ENCODE measurements at places on chromosomes 16 and 17.

- peak; percentile 67 for DNase-seq
These were observed 27.9 kb upstream of the OR4D1 start for GRCh38 chr17:58120195-58120822.

DNA sequence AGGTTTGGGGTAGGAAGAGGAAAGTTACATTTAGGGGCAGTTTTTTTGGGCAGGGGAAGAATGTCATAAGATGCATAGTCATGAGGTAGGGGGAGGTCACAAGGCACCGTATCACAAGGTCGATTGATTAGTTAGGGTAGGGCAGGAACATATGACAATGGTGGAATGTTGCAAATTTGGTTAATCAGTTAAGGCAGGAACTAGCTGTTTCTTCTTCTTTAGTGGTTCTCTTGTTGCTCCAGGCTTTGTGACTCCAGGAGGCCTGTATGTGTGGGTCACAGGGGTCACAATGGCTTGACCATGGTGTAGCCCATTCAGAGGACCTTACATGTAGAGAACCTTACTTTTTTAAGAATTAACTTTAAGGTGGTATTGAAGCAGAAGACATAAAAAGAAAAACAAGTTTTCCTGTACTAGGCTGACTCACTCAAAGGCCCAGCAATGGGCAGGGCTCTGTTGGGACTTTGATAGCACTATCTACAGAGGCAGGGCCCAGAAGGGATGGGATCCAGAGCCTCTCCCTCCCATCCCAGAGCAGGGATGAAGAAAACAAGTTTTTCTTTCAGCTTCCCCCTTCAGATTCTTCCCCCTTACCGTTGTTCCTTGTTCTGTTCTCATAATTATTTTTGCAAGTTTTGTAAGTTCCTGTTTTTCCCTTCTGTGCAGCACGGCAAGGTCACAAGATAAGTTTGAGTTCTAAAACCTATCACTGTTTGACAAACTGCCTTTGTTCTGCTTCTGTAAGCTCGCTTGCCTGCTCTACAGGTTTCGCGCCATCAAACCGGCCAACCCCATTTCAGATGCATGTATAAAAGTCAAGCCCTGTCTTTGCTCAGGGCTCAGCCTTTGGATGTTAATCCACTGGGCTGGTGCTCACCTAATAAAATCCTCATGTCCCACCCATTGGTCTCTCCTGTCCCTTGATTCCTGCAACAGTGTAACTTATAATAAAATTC, 45.8 kb upstream of the ATF7IP2 start:
- DNase-seq: no peak

DNA sequence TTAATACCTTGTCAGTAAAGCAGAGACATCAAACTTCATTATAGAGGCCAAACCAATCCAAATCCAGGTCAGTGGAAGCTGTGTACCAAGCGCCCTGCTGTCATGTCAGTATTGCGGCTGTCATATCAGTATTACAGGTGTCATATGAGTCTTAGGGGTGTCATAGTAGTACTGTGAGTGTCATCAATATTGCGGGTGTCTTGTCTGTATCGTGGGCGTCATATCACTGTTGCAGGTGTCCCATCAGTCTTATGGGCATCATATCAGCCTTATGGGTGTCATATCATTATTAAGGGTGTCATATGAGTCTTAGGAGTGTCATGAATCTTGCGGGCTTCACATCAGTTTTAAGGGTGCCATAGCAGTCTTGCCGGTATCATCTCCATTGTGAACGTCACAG, 6.0 kb upstream of the PRDM7 start:
- no peak for DNase-seq

GRCh38 chr16:12220766-12221165, 244.2 kb downstream of the SNX29 start:
- no peak for DNase-seq

GRCh38 chr17:80936723-80937122, 54.9 kb upstream of the CHMP6 start:
- DNase-seq: no peak

DNA sequence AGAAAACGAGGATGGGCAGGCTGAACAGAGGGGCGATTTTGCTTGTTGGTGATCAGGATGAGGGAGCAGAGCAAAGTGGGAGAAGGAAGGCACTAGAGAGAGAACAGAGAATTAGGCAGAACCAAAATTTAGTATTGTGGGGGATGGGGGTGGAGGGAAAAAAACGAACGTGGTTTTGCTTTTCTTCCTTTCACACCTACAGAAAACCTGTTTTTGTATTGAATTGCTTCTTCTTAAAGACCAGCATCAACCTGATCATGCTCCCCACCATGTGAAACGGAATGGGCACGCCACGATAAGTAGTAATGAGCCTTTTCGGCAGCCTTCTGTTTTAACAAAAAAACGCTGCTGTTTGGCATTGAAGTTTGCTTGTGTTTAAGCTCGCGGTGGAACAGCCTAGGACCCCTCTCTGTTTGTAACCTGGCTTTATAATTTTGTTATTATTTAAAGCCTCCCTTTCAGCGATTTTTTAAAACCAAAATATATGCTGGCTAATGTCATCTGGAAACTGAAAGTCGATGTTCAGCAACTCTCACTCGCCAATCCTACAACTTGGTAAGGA, 36.8 kb downstream of the ERCC4 start:
- DNase-seq: no peak

DNA sequence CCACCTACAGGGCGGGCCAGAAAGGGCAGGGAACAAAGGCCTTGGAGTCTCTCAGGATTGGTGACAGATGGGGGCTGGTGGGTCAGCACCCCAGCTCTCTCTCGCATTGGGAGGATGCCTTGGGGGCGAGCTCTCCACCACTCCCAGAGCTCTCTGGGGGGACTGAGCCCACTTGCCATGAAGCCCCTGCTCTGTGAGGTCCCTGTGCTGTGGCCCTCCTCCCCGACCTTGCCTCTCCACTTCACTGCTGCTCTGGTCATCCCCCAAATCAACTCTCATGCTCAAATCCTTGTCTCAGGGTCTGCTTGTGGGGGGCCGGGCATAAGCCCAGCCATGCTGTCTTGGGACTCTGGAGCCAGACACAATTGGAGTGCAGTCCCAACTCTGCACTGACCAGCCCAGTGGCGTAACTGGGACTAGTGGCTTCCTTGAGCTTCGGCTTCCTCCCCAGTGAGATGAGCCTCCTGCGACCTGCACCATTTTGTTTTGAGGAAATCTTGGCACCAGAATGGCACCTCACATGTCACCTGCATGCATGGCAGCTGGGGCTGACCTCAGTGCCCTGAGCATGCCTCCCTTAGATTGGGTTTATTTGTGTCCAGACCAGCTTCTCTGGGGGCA, 184.5 kb downstream of the IRF8 start:
- DNase-seq: no peak

DNA sequence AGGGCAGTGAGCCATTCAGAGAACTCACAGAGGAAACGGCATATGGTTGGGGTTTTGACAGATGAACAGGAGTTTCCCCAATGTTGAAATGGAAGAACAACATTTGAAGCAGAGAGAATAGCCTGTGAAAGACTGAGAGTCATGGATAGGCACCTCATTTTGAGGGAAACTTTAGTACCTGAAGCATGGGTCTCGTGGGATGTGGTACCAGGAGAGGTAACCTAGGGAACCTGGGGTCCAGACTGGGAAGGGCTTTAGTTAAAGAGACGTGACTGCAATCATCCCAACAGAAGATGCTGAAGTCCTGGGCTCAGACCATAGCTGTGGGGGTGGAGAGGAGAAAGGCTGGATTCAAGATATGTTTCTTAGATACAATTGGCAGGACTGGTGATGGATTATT, 137.8 kb upstream of the CCL2 start:
- no peak for DNase-seq

- no peak for DNase-seq
These were observed 101.3 kb upstream of the C17orf78 start for GRCh38 chr17:37274461-37274860.

- no peak for DNase-seq
These were observed 1.7 kb downstream of the CHRNE start for GRCh38 chr17:4901108-4901647.

DNA sequence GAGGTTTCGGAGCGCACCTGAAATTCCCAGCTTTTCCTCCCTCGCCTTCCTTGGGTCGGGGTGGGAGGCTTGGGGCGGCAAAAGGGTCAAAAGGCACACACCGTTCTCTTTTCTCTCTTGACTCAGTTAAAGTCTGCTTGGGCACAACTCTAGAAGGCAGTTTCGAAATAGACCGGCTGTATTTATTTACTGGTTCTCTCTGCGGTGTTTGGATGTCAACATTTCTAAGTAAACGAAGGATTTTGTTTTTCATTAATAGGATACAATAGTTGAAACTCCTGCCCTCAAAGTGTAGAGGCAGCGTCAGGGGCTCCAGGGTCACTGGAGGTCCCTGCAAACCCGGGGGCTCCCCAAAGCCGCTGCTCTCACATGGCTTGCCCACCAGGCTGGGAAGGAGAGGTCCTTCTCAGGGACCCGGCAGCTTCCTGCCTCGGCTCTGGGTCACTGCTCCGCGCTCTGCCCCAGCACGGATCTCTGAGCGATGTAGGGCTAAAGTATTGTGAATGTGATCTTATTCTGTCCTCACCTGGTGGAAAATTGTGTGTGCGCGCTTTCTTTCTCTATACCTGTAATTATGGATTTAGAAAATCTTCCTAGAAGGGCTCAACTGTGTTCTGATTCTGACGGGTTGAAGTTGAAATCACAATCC, 952 bp downstream of the BMERB1 start:
- DNase-seq: no peak

DNA sequence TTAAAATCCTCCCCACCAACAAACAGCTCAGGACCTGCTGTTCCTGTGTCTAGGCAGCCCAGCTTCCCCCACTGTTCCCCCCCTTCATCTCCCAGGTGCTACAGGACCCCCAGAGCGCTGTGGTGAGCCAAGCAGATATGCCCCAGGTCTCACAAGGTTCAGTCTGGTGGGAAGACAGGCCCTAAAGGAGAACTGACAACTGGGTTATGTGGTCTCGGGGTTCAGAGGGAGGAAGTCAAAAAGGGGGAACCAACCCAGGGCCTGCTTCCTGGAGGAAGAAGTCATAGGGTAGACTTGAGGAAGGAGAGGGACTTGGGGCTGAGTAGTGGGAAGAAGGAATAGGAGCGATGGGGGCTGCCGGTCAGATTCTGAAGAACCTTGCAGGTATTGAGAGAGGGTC, 2.6 kb downstream of the RIPOR1 start:
- DNase-seq: no peak

GRCh38 chr16:55500530-55501011, 8.3 kb upstream of the LPCAT2 start:
- DNase-seq: no peak

GRCh38 chr17:76997981-76998531, 129.9 kb downstream of the MGAT5B start:
- DNase-seq: no peak

- DNase-seq: no peak
These were observed 558.0 kb downstream of the TOX3 start for GRCh38 chr16:51988977-51989376.

DNA sequence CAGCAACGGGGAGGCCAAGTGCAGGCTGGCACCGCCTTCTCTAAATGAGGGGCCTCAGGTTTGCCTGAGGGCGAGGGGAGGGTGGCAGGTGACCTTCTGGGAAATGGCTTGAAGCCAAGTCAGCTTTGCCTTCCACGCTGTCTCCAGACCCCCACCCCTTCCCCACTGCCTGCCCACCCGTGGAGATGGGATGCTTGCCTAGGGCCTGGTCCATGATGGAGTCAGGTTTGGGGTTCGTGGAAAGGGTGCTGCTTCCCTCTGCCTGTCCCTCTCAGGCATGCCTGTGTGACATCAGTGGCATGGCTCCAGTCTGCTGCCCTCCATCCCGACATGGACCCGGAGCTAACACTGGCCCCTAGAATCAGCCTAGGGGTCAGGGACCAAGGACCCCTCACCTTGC, 18.5 kb downstream of the NGFR start:
- no peak for DNase-seq

- DNase-seq: no peak
These were observed 295.1 kb upstream of the RBFOX1 start for GRCh38 chr16:7037495-7037894.

- DNase-seq: no peak
These were observed 1.2 kb downstream of the MRTFB start for GRCh38 chr16:14072360-14072759.

DNA sequence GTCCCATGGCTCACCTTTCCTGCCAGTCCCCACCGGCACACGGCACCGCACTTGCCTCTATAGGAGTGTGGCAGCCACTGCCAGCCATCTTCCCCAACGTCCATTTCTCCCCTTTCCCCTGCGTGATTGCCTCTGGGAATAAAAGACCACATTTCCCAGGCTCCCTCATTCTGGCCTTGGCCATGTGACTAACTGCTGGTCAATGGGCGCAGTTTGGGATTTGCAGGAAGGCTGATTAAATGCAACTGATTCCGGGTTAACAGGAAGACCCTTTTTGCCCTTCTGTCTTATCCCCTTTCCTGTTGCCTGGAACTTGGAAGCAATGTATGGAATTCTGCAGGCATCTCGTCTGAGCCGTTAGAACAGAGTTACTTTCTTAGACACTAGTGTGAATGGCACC, 3.0 kb downstream of the BTBD17 start:
- DNase-seq: no peak

DNA sequence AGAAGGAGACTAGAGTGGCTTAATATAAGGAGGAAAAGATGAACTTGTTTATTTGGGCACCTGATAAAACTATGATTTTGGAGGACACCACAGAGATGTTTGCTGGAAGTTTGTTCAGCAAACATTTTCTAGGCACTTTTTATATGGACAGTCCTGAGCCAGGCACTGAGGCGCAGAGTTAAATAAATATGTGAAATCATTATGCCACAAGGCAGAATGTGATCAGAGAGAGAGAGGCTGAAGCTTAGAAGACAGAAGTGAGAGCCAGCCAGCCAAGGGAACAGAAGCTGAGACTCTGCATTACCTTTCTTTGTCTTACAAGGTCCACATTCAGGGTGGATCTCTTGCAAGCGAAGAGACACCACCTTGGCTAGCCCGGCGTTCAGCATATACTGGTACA, 21.4 kb downstream of the GTF3C1 start:
- no peak for DNase-seq

DNA sequence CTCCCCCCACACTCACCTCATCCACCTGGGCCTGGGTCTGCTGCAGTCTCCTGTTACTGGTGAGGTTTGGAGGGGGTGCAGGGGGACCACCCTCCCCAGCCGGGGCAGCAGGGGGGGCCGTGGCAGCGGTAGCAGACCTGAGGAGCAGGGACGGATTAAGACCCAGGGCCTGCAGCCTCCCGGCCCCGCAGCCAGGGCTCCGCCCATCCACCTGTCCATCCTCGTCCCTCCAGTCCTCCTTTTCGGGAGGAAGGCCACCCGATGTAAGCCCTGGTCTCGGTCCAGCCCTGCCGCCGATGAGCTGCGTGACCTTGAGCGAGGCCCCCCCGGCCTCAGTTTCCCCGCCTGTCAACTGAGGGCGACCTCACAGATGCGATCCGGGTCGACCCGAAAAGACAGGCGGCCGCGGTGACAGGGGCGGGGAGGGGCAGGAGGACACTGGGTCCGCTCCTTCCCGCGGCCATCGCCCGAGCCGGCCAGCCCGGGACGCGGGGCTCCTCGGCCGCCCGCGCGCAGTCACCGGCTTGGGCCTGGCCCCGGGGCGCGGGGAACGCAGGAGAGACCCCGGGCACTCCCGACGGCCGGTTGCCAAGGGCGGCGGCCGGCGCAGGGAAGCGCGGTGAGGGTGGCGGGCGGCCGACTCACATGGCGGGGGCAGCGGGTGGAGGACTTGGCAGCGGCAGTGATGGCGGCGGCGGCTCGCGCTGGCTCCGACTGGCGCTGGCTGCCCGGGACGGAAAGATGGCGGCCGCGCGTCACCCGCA, at the start of gene VAMP2:
Gene VAMP2, minus strand, starts transcription at position 716 of the 764 bp plus-strand sequence. Its CDS starts 69 bp downstream, at position 647.
- peak; percentile 79 for DNase-seq

Data from RKO (cell line).